ENCODE measurements at places on chromosomes 2 and 18.

GRCh38 chr2:133608291-133608690 is 40.0 kb upstream of the NCKAP5 start:
- DNase-seq, result no peak

- no peak for DNase-seq
These were observed 58.2 kb upstream of the DYNC1I2 start for GRCh38 chr2:171629113-171629512.

DNA sequence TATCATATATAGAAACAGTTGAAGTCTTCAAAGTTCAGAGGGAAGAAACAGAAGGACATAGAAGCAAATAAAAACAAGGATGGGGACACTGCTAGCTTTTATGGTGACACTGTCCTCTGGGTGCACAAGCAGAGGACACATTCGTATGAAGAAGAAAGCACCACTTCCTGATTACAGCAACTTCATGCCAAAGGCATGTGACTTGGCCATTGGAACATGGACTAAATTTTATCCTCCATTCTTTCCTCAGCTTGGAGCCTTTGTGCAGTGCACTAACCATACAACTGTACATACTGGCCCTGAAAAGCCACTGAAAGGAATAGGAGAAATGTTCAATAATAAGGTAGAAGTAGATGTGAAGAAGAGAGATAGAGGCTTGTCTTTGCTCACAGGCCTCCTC is 223.3 kb downstream of the MTX2 start:
- no peak for DNase-seq

DNA sequence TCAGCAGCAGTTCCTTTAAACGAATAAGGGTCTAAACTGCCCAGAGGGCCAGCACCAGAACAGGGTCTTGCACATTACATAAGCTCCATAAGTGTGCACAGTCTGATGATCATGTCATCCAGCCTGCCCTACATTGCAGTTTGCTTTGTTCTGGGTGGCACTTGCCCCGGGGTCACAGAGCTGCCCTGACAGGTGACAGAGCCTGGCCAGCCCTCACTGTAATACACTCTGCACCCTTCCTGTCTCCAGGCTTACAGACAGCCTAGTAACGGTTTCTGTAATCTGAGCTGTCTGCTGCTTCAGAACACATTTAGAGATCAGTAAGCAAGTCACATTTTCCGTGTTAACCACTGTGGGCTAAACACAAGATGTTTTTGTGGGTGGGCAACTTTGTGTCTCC is 213.3 kb downstream of the FAM210A start:
- DNase-seq, result no peak

GRCh38 chr2:127103243-127104165 is 3.5 kb downstream of the BIN1 start:
- DNase-seq, result no peak

GRCh38 chr18:67589325-67589724 is 72.8 kb upstream of the DSEL start:
- DNase-seq, result no peak

DNA sequence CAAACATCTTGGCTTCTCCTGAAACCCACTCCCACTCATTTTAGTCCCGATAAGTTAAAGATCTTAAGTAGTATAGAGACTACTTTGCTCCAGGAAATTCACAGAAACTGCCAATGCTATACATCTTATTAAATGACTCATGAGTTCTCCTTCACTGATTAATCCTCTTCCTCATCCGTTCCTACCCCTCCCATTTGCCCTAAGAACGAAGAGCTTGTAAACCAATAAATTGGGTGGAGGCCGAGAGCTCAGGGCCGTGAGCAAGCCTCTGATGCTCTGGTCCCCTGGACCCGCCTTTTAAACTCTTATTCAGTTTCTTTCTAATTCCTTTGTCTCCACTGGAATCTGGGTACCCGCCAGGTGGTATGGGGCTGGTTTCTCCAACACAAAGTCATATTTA is 68.6 kb downstream of the METTL8 start:
- DNase-seq, result no peak

DNA sequence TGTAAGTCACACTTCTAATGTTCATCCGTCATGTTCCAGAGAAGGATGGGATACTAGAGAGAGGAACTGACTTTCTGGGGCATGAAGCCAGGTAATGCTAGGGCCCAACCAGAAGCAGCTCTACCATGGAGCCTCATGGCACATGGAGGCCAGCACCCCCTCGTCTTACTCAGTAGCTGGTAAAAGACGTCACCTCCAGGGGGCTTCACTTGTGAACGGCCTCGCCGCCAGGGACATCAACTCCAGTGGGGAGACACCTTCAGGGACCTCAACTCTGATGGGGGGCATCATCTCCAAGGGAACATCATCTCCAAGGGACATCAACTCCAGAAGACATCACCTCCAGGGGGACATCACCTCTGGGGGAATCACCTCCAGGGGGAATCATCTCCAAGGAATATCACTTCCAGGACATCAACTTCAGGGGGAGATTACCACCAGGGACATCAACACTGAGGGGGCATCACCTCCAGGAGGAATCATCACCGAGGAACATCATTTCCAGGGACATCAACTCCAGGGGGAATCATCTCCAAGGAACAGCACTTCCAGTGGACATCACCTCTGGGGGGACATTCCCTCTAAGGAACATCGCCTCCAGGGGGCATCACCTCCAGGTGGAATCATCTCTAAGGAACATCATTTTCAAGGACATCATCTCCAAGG is 168.4 kb downstream of the NDUFA10 start:
- DNase-seq, result no peak

- peak; percentile 58 for DNase-seq
These were observed 60.1 kb upstream of the IL1RL1 start for GRCh38 chr2:102251042-102251848.

GRCh38 chr2:169711751-169712509 is 17.7 kb downstream of the PHOSPHO2 start:
- DNase-seq, result no peak

DNA sequence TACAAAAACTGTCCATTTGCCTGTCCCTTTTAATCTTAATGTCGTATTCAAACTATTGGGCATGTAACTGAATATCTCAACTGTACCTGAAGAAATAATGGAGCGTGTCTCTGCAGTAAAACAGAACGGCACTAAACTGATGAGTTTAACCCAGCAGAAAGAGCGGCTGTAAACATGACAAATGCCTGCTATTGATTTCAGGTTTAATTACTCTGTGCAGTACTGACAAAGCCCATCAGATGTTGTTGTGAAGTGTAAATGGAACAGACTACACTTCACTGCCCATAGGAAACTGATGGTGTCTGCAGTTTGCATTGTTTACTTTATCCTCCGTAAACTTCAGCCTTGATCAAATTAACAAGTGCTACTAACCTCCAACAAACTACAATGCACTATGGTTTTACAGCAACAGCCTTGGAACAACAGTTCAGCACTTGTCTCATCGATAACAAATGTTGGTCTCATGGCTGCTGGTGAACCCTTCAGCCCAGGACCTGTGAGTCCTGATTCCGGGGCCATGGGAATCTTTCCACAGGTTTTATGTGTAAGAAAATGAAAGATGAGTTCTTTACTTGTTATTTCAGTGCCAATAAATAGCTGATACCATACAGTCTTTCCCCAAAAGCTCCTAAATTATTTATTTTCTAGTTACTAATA is 316.5 kb downstream of the CCDC178 start:
- DNase-seq, result no peak

Data from CD4-positive, alpha-beta T cell treated with Interleukin-15 for 4 hours (primary cell).